RWPE2 (cell line): ENCODE measurements at places on chromosomes 2 and 18.

DNA sequence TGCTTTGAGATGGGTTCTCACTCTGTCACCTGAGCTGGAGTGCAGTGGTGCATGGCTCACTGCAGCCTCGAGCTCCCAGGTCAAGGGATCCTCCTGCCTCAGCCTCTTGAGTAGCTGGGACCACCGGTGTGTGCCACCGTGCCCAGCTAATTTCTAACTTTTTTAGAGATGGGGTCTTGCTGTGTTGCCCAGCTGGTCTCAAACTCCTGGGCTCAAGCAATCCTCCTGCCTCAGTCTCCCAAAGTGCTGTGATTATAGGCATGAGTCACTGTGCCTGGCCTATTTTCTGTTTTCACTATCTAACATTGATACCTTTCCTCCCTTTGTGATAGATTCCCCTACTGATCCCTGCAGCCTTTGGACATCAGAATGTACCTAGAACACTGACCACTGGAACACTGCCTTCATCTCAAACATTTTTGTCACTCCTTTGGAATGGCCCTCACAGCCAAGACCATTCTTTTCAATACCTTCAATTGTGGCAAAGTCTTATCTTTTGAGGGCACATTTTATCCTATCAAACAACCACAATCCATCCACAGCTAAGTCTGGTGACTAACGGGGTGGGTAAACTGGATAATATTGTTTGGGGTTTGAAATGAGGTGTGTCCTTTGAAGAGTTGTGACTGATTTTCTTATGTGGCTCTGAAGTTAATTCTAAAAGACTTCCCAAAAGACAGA is 43.7 kb downstream of the EPAS1 start:
- DNase-seq = no peak

- DNase-seq = no peak
These were observed 33.1 kb upstream of the PELI1 start for GRCh38 chr2:64177315-64177714.

DNA sequence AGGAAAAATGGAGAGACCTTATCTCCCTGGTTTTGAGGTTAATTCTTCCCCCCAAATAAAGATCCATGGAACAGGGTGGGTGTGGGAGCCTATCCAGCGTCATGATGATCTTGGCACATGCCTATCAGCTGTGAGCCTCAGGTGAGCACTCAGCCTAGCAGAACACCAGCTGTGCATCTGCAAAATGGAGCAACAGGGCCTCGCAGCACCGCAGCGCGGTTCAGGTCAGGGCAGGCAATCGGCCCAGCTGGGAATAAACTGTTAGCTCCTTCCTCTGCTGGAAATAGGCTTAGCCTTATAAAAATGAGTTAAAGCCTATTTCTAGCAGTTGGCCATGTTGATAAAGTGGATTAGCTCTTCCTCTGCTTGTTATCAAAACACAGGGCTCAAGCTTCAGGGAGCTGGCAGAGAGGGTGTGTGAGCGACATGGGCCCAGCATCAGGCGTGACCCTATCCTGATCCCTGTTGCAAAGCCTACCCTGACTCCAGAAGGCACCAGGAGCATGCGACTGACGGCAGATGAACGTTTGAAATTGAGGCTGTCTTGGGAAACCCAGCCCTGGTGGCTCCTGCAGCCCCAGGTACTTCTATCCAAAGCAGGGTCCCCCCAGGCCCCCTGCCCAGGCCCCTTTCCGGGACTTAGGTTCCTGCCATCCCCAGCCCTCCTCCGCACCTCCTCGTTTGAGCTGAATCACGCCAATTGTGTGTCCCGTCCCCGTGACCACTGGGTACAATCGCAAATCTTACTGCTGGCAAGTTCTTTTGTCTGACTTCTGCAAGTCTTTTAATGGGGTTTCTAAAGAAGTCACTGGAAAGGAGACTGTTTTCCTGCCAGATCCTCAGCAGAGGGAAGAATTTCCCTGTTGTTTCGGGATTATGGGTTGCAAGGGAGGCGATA is 35.4 kb downstream of the ARHGEF4 start:
- DNase-seq = no peak

GRCh38 chr18:41967680-41968079 is 12.6 kb downstream of the PIK3C3 start:
- DNase-seq = no peak

- no peak for DNase-seq
These were observed 91.0 kb upstream of the CCBE1 start for GRCh38 chr18:59787998-59788790.

GRCh38 chr18:46672062-46672970 is 15.3 kb upstream of the LOXHD1 start:
- DNase-seq = no peak

DNA sequence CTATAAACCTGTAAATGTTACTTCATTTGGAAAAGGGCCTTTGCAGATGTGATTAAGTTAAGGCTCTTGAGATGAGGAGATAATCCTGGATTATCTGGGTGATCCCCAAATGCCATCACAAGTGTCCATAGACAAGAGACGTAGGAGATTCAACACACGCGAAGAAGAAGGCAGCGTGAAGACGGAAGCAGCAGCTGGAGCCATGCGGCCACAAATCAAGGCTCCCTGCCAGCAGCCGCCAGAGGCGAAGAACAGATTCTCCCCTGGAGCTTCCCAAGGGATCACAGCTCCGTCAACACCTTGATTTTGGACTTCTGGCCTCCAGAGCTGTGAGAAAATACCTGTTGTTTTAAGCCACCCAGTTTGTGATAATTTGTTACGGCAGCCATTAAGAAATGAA is 11.0 kb upstream of the VAPA start:
- no peak for DNase-seq

DNA sequence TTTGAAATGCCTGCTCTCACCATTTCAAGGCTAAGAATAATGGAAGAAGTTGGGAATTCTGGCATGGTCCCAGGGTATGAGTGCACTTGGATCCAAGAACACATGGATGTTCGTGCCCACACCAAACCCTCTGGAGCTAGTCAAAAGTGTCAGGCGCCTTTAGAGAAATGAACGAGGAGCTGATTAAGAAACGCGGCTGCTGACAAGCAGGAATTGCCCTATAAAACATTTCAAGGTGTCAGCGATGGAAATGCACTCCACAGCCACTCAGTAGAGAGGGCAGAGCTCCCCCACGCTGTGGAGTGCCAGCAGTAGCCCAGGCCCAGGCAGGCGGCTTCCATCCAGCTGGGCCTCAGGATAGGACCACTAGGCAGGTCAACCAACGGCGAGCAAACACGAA is 213.7 kb downstream of the TTC32 start:
- no peak for DNase-seq
